ENCODE measurements at places on chromosomes 5 and 9.

DNA sequence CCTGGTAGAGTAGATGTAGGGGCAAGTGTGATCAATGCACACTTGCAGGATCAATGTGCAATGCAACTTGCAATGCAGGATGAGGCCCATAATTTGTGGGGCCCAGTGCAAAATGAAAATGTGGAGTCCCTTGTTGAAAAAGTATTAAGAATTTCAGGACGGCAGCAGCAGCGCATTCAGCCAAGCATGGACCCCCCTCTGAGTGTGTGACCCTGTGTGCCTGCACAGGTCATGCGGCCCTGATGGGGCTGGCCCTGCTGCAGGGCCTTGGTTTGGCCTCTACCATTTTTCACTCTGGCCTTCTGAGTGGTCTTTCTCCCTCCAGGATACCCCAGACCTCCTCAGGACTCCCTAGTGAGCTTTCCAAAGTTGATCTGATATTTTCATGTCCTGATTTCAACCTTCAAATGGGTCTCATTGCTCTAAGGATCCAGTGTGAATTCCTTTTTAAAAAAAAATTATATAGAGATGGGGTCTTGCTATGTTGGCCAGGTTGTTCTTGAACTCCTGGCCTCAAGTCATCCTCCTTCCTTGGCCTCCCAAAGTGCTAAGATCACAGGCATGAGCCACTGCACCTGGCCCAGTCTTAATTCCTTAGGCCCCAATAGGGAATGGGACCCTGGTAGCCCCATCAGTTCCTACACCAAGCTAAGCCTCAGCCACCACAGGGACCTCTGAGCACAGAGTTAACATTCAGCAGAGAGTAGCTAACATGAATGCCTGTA is 4.3 kb downstream of the ERGIC1 start:
- peak overlapping the region; percentile 43 for H3K4me3 ChIP-seq
- peaks cover 47% of the 10 kb centered on the region for H3K4me1 ChIP-seq
- H3K36me3 ChIP-seq, result peaks cover 18% of the 10 kb centered on the region
- no peaks in the 10 kb centered on the region for H3K27me3 ChIP-seq

DNA sequence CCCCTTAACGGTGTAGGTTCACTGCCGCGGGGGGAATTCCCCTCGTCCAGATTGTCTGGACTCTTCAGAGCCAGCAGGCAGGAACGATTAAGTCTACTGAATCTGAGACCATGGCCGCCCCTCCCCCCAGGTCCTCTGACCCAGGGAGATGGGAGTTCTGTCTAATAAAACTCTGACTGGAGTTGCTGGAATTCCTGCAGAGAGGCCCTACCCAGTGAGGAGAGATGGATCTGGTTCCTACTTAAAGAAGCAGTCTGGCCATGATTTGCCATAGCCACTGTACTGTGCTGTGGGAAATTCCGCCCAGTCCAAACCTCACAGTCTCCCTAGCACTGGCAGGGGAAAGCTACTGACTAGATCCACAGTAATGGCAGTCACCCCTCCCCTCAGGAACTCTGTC is 237.7 kb upstream of the RASA1 start:
- no peaks in the 10 kb centered on the region for H3K36me3 ChIP-seq
- no peaks in the 10 kb centered on the region for H3K27me3 ChIP-seq
- no peak for DNase-seq
- no peak overlapping the region for H3K4me3 ChIP-seq
- no peak overlapping the region for H3K27ac ChIP-seq
- no peaks in the 10 kb centered on the region for H3K4me1 ChIP-seq

- DNase-seq, result peak; percentile 19
- H3K27me3 ChIP-seq, result no peaks in the 10 kb centered on the region
- peaks cover 15% of the 10 kb centered on the region for H3K36me3 ChIP-seq
- H3K4me3 ChIP-seq, result no peak overlapping the region
These were observed 89.3 kb downstream of the ZCCHC7 start for GRCh38 chr9:37209431-37210386.

DNA sequence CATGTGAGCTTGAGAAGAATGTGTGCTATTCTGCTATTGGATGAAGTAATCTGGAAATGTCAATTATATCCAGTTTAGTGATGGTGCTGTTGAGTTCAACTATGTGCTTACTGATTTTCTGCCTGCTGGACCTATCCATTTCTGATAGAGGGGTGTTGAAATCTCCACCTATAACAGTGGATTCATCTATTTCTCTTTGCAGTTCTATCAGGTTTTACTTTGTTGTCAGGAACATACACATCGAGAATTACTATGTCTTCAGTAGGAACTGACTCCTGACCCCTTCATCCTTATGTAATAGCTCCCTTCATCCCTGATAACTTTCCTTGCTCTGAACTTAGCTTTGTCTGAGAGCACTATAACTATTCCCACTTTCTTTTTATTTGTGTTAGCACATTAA is 16.7 kb upstream of the CDC14B start:
- H3K36me3 ChIP-seq, result peaks cover under 1% of the 10 kb centered on the region
- H3K27me3 ChIP-seq, result no peaks in the 10 kb centered on the region
- no peak for DNase-seq
- H3K4me3 ChIP-seq, result no peak overlapping the region
- H3K27ac ChIP-seq, result no peak overlapping the region

- DNase-seq, result no peak
- H3K27me3 ChIP-seq, result no peaks in the 10 kb centered on the region
- H3K4me3 ChIP-seq, result no peak overlapping the region
- no peaks in the 10 kb centered on the region for H3K36me3 ChIP-seq
- H3K4me1 ChIP-seq, result no peaks in the 10 kb centered on the region
These were observed 120.7 kb upstream of the TRPM3 start for GRCh38 chr9:71242081-71242480.

GRCh38 chr5:32233220-32233695 is 59.1 kb upstream of the GOLPH3 start:
- H3K27ac ChIP-seq, result peak overlapping the region; percentile 31
- DNase-seq, result peak; percentile 15
- H3K4me3 ChIP-seq, result no peak overlapping the region

- H3K4me3 ChIP-seq, result no peak overlapping the region
- DNase-seq, result peak; percentile 11
- peaks cover 8% of the 10 kb centered on the region for H3K4me1 ChIP-seq
- H3K27ac ChIP-seq, result no peak overlapping the region
These were observed 87.7 kb downstream of the ENTREP1 start for GRCh38 chr9:69412741-69413150.

DNA sequence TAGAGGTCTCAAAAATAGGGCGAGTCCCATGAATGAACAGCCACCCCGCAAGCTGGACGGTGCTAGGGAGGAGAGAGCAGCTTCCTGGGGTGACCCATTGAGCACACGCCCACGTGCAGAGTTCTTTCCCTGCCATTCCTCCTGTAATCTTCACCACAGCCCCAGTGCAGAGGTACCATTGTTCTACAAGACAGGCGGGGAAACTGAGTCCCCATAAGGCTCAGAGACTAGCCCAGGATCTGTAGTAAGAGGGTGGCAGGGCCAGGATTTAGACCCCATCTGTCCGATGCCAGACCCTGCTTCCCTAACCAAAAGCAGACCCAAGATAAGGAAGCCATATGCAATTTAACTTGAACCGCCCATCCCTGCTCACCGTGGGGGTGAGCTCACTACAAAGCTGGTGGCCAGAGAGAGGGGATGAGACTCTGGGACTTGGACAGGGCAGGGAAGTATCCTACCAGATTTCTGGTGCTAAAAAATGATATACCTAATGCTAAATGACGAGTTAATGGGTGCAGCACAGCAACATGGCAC is 36.7 kb upstream of the ORM1 start:
- peaks cover 9% of the 10 kb centered on the region for H3K4me1 ChIP-seq
- no peaks in the 10 kb centered on the region for H3K36me3 ChIP-seq
- no peak overlapping the region for H3K27ac ChIP-seq
- DNase-seq, result no peak

DNA sequence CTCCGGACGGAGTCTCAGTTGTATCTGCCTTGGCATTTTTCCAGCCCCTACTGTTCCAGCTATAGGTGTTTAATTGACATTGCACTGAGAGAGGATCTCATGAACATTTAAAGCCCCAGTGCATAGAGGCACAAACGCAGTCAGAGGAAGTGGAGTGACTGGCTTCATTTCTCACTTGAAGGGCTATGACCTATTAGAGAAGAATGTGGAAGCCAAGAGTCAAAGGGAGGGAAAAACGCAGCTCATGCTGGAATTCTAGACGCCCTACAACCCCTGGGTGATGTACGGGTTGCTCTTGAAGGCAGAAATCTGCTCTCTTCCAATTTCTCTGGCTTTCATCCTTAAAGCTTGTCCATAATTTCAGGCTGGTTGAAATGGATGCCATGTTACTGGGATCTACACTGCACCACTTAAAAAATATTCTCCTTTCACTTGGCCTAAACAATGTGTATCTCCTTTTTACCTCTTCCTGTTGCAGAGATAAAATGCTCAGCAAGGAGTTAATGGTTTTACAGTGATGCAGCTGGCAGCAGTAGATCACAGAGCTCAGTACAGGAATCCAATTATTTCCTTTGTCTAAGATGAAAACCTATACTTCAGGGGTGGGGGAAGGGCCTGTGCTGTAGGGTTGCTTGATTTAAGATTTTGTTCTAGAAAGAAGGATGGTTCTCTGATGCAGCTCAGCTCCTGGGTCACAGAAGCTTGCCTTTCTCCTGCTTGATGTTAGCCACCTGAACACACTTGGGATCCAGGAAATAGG is 61.8 kb upstream of the MAMDC2 start:
- no peak overlapping the region for H3K27ac ChIP-seq
- H3K36me3 ChIP-seq, result no peaks in the 10 kb centered on the region
- H3K27me3 ChIP-seq, result no peaks in the 10 kb centered on the region

DNA sequence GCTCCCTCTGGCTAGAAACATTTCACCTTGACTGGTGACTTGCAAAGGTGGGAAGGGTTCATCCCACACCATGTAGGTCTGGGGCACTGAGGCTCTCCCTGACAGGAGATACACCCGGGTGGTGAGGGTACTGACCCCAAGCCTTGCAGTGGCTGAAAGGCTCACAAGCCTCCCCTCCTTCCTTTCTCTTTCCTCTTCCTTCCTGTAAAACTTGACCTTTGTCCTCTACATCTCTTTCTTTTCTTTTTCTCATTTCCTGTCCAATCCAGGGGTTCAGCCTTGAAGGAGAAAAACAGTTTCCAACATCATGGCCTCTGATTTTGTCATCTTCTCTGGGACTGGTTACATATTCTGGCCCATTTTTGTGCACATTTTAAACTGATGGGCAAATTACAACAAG is 16.6 kb downstream of the FBP2 start:
- H3K27me3 ChIP-seq, result no peaks in the 10 kb centered on the region
- no peak overlapping the region for H3K27ac ChIP-seq
- H3K4me3 ChIP-seq, result no peak overlapping the region
- peaks cover 10% of the 10 kb centered on the region for H3K4me1 ChIP-seq
- DNase-seq, result no peak

DNA sequence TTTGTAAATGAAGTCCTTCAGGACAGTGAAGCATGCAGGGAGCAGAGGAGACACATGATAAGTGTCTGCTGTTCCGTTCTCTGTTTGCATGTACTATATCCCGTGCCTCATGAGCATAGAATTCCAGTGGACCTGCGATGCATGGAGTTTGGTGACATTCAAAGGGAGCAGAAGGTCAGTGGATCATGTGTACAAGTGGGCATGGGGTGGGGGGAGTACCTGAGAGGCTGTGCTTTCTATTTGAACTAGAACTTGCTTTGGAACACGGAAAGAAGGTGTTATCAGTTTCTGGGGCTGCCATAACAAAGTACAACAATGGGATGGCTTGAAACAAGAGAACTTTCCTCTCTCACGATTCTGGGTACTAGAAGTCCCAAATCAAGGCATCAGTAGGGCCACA is 5.1 kb upstream of the CCNJL start:
- DNase-seq, result no peak
- no peak overlapping the region for H3K27ac ChIP-seq
- no peaks in the 10 kb centered on the region for H3K36me3 ChIP-seq
- H3K4me1 ChIP-seq, result peaks cover 33% of the 10 kb centered on the region
- no peak overlapping the region for H3K4me3 ChIP-seq
- H3K27me3 ChIP-seq, result peaks cover 6% of the 10 kb centered on the region

DNA sequence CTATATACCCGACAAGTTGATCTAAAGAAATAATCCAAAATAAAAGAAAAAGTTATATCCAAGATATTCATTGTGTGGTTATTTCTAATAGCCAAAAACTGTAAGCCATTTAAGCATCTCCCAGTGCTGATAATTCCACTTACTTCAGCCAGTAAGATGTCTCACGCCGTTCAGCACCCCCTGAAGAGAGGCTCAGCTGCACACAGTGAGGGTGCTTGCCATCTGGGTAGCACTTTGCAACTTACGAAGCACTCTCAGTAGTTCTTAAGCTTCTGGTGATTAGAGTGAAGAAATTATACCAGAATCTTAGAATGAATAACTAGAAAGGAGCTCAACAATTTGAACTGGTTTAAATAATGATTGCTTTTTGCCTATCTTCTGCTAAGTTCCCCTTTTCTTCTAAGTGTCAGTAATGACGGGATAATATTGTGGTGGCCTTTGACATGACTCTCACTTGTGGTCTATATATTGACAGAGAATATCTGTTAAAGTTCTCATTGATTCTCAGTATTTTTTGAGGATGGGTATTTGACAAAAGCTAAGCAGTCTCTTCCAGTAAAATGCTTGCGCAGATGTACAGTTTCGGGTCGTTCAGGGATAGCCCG is 26.2 kb upstream of the LTC4S start:
- peaks cover 63% of the 10 kb centered on the region for H3K36me3 ChIP-seq
- no peaks in the 10 kb centered on the region for H3K27me3 ChIP-seq
- H3K4me3 ChIP-seq, result no peak overlapping the region
- DNase-seq, result peak; percentile 47
- H3K4me1 ChIP-seq, result peaks cover 11% of the 10 kb centered on the region

DNA sequence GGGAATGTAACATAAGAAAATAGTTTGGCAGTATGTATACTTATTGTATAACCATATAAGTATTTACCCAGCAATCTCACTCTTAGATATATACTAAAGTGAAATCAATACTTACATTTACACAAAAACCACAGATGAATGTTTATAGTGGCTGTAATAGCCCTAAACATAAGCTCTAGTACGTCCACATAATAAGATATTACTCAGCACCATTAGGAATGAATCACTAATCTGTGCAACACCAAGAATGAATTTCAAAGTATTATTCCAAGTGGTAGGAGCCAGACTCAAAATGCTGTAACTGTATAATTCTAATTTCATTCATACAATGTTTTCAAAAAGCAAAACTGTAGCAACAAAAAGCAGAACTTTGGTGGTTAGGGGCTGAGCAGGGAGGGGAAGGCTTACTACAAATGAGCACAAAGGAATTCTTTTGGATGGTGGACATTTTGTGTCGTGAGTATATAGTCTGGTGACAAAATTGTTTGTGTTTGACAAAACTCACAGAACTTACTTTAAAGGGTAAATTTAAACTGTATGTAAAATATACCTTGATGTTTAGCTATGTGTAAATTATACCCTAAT is 11.9 kb upstream of the C5orf46 start:
- no peaks in the 10 kb centered on the region for H3K36me3 ChIP-seq
- peaks cover 20% of the 10 kb centered on the region for H3K4me1 ChIP-seq
- H3K27me3 ChIP-seq, result no peaks in the 10 kb centered on the region
- H3K27ac ChIP-seq, result no peak overlapping the region
- DNase-seq, result peak; percentile 59
